NCI-H1092 (cell line): ENCODE measurements at places on chromosomes 3 and 15.

DNA sequence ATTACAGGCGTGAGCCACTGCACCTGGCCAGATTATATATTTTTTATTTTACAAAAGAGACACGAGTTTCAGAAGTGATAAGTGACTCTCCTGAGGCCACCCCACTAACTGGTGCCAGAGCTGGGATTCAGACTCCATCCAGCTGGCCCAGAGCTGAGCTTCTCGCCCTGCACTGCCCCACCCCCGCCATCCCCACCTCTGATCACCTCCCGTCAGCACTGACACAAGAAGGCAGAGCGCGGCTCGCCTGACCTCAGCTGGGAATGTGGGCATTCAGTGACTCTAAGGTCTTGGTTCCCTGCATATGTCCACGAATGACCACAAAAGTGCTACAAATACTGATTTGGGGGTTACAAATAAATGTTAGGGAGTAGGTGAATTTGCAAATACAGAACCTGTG is 56.1 kb upstream of the GALNT15 start:
- DNase-seq, result no peak

DNA sequence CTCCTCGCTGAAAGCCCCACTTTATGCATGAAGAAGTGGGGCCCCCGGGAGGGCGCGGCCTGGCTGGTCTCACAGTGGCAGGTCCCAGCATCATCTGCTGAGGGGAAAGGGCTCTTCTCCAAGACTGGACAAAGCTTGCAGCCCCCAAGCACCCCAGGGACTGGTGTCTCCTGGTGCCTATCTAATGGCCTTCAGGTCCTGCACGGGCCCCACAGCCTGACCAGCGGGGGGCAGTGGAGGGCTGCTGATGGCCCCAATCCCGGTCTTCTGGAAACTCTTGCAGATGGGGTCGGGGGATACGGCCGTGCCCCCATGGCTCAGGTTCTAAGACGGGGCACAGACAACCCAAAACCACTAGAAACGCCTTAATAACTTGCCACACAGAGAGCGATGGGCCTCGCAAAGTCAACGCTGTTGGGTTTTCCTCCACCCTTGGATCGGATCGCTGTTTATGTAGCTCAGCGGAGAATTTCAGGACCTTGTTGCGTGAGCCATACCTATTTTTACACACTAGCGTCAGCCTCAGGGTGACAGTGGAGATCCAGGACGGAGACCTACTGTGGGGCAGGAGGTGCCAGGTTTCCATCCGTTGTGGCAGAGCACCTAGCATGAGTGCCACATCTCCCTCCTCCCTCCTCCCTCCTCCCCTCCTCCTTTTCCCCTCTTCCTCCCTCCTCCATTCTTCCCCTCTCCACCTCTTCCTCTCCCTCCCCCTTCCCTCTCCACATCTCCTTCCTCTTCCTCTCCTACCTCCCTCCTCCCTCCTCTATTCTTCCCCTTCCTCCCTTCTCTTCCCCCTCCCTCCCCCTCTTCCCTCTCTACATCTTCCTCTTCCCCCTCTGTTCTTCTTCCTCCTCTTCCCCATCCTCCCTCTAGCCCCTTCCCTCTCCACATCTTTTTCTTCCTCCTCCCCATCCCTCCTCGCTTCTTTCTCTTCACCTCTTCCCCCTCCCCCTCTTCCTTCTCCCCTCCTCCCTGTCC is 79.3 kb upstream of the ALDH1L1 start:
- DNase-seq, result no peak

DNA sequence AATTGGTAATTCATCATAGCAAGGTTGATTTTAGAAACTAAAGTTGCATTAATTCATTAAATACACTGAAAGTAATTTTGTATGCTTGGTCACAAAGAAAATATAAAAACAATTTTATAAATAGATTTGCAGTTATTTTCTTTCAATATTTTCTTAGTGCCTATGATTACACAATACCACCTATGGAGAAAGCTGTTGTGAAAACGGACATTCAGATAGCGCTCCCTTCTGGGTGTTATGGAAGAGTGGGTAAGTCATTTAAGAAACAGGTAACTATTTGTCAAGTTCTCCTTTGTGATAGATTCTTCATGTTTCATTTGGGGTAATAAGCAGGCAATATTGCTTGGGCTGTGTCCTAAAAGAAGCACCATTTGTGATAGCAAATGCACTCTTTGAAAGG is 3.0 kb downstream of the DUT start:
- no peak for DNase-seq

DNA sequence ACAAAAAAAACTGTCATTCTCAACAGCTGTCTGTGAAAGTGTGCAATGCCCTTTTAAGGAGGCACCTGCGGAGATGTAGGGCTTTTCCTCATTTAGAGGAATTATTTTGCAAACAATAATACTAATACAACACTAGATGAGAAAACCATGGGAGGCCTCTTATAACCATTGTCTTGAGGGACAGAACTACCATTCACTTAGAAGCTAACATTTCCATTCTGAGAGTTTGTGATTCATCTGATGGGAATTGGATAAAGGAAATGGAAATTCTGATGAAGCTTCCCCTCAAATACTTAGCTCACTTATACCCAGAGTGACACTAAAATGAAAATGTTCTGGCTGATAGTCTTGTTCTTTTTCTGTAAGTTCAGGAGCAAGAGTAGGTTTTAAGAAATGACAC is 147.7 kb downstream of the CADPS start:
- no peak for DNase-seq
